GM18507 (cell line): ENCODE measurements at places on chromosomes 7 and 10.

- no peak for DNase-seq
These were observed 14.6 kb downstream of the FAM149B1 start for GRCh38 chr10:73182568-73182967.

DNA sequence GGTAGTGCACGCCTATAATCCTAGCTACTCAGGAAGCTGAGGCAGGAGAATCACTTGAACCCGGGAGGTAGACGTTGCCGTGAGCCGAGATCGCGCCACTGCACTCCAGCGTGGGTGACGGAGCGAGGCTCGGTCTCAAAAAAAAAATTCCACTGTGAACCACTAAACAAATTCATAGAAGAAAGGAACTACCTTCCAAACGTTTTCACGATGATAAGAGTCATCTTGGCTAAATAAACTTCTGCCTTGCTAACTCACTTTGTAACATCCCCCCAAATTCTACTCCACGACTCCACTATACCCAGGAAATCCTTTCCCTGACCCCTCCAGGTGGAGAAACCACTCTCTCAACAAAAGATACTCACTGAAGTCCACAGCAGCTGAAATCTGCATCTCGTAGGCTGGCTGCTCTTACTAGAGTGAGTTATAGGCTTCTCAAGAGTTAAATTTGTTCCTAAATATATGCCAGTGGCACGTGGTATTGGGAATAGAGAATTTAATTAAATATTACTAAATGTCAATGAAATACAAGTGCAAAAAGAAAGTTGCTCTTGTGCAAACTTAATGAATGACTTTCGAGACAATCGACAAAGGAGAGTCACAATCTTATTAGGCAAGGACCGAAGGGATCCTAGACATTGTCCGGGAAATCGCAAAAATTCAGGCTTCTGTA, 1.6 kb upstream of the GTF2I start:
- no peak for DNase-seq

DNA sequence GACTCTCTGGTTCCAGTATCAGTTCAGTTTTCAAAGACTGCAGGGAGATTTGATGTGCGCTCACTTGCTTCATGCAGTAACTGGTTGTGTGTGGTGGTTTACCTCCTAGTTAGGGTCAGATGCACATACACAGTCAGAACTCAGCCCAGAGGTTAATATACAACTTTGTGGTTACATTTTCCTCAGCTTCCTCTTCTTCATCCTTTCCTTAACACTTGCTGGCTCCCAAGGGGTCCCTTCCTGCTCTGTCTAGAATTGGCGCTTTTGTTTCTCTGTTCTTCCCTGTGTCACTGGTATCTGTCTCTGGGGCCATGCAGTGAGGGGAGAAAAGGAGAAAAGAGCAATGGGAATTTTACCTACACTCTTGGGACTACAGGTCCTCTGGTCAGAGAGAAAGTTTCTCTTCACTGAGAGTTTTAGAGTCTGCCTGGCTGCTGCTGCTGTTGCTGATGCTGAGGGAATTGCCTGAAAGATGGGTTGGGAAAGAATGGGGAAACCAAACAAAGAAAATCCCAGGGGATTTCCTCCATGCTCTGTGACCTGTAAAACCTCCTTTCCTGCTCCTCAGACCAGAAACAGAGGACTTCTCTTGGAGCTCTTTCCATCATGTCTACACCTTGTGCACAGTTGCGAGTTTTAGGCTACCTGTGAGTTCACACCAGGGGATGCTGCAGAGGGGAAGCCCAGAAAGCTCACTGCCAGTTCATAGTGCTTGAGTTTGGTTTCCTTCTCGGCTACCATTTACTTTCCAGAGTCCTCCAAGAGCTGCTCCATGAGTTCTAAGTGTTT, 74.6 kb downstream of the WDFY4 start:
- DNase-seq, result peak; percentile 59

DNA sequence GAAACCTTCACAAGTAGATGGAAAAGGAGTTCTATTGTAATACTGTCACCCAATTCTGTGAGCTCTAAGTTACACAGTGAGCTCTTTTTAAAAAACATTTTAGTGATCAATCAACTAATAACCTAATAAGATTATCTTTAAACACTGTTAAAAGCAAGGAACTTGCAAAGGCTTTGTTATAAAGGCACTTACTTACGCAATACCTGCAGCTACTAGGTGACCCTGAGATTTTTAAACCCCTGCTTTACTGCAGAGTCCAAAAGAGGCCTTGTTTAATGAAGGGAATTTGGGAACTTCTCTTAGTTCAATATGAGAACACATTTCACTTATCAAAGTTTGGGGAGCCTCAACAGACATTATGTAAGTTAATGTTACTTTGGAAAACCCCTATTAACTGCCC, 53.3 kb downstream of the P4HA1 start:
- DNase-seq, result no peak

DNA sequence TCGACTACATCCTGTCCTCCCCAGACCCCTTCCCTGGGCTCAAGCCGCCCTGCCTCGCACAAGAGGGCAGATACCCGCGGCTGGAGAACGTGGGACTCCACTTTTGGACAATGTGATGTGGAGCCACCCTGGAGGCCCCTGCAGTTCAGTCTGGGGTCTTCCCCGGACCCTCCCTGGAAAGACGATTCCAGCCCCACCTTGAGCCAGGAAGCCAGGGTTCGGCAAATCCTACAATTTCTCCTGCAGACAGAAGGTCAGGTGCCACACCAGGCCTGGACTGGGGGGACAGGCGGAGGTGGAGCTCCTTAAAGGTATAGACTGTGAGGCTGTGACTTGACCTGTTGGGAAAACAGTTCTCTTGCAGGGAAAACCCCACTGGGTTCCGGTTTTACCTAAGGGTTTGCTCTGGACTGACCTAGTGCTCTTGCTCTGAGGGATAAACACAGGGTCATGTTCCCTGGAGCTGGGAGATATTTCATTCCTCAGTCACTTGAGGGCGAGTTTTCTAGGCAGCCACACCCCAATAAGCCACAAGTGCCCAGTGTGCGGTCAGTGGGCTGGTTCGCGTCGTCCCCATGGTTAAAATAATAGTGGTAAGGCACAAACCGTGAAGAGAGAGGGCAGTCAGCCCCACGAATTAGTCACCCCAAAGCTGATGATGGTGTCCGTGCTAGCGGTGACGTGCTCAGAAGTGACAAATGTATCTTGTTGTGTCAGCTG, 1.6 kb downstream of the FOXL3 start:
- DNase-seq, result no peak

- DNase-seq, result no peak
These were observed 102.8 kb downstream of the PLPP4 start for GRCh38 chr10:120559800-120560199.

DNA sequence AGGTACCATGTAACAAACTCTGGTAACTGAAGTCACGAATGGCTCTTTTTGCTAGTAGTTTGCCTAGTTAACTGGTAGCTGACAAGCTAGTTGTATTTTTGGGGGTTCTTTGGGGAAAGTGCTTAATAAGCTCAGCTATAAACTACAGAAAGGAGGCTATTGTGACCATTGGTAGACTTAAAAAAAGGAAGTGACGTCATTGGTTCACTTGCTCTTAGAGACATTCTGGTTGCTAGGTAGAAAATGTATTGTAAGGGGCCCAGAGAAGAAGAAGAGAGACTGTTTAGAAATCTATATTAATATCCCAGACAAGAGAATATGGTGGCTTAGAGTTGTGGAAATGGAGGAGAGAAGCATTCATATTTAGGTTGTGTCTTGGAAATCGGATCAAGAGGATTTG, 103.0 kb downstream of the NXPH1 start:
- no peak for DNase-seq

- no peak for DNase-seq
These were observed 756.0 kb downstream of the KCNMA1 start for GRCh38 chr10:76881477-76882220.

GRCh38 chr10:105023211-105024111, 382.4 kb downstream of the SORCS3 start:
- DNase-seq, result no peak

DNA sequence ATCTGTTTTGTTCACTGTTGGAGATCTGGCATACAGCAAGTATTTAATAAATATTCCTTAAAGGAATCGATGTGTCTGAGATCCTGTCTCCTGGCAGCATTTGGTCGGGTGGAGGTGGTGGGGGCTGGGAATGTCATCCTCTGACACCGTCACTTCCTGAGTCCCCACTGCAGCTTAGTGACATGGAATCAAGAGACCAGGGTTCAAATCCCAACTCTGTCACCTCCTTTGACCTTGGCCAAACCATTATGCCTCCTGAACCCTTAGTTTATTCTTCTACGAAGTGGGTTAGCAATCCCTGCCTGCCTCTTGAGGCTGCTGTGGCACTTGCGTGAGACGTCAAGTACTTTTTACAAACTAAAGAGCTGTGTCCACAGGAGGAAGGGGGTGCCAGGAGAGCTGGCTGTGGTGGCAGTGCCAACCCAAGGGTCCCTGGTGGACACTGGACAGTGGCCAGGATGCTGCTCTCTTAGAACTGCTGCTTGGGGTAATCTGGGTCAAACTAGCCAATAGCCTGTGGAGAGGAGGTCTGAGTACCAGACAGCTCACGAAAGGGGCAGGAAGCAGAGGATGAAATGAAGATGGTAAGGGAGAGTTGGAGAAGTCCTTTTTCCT, 8.0 kb upstream of the ZMIZ1 start:
- DNase-seq, result no peak

DNA sequence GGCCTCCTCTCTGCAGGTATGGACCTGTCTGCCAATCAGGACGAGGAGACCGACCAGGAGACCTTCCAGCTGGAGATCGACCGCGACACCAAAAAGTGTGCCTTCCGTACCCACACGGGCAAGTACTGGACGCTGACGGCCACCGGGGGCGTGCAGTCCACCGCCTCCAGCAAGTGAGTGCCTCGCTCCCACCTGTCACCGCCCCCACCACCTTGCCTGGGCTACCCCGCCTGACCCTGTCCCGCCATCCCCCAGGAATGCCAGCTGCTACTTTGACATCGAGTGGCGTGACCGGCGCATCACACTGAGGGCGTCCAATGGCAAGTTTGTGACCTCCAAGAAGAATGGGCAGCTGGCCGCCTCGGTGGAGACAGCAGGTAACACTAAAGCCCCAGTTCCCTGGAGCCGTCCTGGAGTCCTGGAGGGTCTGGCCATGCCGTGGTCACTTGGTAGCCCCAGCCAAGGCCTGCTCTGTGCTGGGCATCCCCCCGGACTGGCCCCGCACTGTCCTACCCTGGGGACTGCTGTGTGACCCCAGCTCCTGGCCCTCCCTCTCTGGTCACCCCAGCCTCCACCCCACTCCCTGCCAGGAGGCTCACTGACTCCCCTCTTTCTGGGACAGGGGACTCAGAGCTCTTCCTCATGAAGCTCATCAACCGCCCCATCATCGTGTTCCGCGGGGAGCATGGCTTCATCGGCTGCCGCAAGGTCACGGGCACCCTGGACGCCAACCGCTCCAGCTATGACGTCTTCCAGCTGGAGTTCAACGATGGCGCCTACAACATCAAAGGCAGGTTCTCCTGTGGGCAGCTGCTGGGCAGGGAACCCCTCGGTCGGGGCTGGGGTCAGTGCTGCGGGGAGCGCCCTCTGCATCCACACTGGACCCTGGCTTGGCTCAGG, 178.0 kb downstream of the RNF216 start:
- no peak for DNase-seq

DNA sequence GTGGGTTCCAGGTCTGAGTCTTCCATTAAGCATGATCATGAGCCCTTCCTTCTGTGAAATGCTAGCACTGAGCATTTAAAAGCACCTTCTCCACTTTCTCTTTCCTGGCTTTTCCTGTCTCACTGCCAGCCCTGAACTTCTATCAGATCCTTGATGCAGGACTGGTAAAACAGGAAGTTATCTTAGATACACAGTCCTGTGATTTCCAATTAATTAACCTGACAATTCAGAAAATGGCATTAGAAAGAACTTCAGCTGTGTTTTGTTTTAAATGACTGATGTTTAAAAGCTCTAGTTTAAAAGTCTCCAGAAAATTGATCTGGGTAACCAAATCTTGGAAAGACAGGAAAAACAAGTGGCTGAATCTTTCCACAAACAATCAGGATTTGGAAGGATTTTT, 79.0 kb upstream of the MACROH2A2 start:
- DNase-seq, result no peak

DNA sequence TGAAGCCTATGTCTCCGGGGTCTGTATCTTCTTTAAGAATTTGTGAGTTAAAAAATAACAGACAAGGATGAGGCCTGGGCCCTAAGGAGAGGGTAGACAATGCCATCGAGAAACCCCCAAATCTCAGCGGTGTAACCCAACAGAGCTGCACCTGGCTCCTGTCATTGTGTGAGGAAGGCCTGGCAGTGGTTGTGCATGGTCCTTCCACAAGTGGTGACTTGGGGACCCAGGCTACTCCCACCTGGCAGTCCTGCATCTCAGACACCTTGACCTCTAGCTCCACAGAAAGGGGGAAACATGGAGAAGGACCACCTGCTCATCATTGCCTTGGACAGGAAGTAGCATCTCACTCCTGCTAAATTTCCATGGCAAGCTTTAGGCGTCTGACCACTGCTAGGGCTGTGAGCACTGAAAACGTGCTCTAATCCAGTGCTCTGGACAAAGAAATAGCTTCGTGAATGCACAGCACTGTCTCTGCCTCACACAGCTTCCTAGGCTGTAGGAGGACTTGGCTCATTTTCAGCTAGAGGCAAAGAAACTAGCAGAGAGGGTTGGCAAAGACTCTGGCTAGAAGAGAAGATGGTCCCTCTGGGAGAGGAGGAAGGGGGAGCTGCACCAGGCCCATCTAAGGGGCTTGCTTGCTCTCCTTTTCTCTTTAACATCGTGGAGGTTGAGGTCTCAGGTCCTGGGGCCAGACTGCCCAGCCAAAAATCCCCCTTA, 273.9 kb upstream of the ZMIZ1 start:
- DNase-seq, result no peak

DNA sequence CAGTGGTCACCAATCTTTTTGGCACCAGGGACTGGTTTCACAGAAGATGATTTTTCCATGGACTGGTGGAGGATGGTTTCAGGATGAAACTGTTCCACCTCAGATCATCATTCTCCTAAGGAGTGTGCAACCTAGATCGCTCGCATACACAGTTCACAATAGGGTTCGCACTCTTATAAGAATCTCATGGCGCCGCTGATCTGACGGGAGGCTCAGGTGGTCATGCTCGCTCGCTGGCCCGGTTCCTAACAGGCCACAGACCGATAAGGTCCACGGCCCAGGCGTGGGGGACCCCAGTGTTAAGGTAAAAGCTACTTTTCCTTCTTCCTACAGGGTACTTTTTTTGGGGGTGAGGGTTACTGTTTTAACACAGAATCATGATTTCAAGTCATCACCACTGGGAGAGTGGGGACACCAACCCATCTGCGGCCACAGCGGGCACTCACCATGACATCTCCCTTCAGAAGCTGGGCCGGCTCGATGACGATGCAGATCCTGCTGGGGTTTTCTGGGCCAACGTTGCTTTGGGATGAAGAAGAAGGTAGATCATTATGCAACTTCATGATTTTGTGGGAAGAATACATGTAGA, 170.5 kb downstream of the TNS3 start:
- no peak for DNase-seq

GRCh38 chr10:91487911-91488582, 77.9 kb downstream of the HECTD2 start:
- no peak for DNase-seq

DNA sequence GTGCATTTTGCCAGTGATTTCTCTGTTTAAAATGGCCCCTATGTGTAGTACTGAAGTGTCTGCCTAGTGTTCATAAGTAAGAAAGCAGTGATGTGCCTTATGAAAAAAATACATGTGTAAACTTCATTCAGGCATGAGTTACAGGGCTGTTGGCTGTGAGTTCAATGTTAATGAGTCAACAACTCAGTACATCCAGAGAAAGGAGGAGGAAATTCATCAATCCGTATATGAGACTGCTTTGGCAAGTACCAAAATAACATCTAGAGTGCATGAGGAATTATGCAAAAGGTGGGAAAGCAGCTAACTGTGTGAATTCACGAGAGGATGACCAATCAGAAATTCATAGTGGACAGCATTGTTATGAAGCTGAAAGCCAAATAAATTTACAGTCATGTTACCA, 255.6 kb downstream of the ZEB1 start:
- no peak for DNase-seq

GRCh38 chr10:96305019-96305418, 785 bp downstream of the DNTT start:
- DNase-seq, result no peak
